HFFc6 (cell line): ENCODE measurements at places on chromosomes 6 and 20.
A peak's percentile ranks its signal among the peaks of the same experiment; 100 is the strongest.

DNA sequence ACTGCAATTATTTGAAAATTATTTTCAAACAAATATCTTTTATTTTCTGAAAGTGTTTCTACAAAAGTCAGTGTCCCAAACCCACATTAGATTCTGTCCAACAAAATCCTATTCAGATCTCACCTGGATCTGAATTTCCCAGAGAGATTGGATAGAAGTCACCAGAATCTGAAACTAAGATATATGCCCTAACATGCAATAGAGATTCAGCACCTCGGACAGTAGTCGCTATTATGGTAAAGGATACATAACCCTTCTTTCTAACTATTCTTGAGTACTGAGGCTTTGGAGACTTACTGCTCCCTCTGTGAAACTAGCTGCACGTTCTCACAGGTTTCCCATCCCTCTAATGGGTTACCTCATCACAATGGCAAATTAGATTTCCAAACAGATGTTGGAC is 151.4 kb downstream of the ID4 start:
- DNase-seq: no peak

DNA sequence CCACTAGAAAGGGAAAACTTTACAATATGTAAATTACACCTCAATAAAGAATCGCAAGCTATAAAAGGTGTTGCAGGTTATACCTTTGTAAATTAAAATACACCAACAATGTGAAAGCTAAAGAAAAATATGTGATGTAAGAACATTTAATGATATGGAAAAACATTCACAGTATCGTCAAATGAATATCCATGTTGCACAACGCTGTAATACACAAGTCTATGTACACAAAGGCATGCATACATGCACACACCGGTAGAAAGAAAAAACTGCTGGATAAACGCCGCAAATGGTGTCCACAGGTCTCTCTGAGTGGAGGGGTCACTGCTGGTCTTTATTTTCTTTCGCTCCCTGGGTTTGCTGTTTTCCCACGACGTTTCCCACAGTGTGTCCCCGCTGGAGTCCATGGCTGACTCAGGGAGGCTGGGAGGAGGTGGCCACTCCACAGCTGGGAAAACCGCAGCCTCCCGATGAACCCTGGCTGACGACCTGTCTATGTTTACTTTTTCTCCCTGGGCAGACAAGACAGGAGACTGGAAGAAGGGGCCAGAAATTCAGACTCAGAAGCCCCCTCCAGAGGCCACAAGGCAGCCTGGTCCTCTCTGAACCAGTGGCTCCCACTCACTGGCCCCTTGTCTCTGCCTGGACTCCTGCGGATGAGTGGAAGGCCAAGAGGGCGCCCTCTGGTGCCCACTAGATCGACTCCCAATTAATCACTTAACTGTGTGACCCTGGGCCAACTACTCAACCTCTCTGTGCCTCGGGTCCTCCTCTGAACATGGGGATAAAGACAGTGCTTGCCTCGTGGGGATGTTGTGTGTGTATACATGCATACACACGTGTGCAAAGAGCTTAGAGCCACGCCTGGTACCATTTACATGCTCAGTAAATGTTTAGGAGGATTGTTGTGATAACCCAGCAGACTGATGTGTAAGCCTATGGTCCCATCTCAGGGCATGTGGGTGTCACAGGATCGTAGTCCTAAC is 12.8 kb upstream of the BPI start:
- DNase-seq: no peak

DNA sequence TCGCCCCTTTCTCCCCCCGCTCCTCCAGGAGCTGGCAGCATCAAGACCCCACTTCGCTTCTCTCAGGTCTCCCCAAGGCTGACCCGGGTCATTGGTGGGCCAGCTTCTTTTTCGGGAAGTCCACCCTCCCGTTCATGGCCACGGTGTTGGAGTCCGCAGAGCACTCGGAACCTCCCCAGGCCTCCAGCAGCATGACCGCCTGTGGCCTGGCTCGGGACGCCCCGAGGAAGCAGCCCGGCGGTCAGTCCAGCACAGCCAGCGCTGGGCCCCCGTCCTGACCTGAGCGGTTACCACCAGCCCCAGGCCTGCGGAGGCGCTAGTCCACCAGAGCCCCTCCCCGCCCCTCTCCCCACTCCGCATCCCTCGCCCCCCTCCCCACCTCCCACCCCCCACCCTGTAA is 1.0 kb downstream of the PPDPF start:
- no peak for DNase-seq

DNA sequence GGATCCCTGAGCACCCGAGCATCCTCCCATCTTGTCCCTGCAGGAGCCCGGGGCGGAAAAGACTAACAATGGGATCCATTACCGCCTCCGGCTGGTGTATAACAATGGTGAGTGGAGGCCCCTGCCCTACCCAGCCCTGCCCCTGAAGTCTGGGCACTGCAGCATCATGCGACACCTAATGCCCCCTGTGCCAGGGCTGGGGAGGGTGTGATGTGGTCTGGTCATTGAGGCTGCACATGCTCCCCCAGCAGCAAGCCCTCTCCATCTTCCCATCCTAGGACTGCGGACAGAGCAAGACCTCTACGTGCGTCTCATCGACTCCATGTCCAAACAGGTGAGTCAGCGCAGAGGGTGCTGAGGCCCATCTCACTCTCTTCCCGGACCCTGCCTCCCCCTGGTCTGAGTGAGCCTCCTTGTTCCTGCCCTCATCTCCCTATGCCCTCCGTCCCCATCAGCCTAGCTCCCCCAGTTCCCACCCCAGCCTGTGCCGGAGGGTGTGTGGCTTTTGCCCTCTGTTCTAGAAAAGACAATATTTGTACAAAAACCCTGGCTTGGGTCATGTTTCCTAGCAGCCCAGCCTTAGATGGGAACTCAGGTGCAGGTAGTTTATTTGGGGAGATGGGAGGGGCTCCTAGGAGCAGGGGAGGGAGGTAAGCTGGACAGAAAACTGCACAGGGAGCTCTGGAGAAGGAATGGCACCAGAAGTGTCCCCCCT is 13.5 kb downstream of the EBF4 start:
- DNase-seq: no peak

DNA sequence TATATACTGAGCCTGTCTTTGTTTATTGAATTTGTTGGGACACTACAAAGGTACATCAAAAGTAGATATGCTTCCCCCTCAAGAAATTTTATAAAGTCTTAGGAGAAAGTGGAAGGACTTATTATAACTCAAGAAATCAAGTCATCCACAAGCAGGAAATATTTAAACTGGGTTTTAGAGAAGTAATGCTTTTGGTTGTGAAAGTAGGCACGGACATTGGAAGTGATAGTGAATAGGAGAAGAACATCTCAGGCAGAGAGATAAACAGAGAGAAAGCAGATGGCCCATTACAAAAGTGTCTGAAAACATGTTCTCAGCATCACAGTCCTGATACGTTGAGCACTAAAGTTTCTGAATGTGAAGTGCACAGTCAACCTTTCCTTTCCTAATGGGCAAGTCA is 415.6 kb upstream of the RNF217 start:
- no peak for DNase-seq

- no peak for DNase-seq
Observed at GRCh38 chr6:96450082-96450769, 71.4 kb upstream of the UFL1 start.

DNA sequence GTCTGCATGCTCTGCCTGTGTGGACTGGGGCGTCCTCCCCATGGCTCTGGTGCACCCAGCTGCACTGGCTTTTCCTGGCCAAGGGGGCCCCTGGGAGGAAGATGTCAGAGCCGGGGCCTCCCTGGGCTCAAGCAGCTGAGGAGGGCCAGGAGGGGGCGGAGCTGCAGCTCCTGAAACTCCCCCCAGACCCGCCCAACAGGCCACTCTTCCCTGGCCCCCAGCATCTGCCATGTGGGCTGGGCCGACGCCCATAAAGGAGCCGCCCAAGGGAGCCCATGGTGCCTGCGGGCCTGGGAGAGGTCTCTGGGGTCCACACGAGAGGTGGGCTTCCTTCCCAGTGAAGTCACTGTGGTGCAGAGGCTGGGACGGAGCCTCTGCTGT is 4.0 kb downstream of the RBBP8NL start:
- DNase-seq: no peak

- no peak for DNase-seq
Observed at GRCh38 chr6:83042467-83043053, 23.1 kb downstream of the UBE3D start.

DNA sequence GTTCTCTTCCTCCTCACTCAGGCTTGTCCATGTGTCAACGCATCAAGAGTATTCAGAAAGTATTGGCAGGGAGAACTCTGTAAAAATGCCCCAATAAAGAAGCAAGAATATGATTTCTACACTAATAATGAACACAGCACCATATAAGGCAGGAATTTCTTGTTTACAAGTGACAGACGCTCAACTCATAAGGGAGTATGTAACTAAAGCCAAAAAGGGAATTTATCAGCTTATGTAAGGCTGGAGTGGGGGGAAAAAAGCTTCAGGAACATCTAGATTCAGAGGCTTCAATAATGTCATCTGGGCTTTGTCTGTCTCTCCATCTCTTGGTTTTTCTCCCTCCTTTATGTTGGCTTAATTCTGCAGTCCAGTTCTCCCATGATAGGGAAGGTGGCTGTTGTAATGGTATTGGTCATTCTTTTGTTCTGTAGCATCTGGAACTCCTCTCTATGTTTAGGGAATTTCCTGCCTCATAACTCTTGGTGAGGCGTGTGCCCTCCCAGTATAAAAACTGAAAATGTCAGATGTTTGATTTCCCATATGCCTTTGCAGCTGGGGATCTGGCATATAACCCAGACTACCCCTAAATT is 125.1 kb upstream of the COL21A1 start:
- DNase-seq: no peak

DNA sequence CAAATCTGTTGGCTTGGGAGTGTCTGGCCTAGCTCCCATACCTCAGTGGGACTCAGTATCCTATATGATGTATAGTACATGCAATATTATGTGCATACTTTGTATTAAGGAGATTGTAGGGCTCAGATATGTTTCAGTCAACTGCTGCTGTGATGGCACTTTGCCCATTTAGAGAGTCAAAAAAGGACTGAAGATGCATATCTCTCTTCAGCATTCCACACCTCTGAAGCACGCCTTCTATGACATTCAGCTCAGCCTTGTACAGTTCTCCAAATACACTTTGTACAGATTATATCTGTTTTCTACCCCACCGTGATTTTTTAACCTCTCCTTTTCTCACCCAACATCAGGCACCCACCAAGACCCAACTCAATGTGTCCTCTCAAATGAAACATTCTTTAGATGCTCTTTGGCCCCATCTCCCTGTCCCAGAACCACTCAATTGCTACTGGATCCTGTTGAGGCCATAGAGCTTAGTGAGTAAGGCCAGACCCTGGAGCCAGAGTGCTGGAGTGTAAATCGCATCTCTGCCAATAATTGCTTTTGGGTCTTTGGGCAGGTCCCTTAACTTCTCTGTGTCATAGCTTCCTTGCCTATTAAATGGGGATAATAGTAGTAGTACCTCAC is 15.6 kb downstream of the ENPP1 start:
- DNase-seq: peak; percentile 80

GRCh38 chr6:66558189-66558588 is 851.2 kb upstream of the EYS start:
- no peak for DNase-seq

DNA sequence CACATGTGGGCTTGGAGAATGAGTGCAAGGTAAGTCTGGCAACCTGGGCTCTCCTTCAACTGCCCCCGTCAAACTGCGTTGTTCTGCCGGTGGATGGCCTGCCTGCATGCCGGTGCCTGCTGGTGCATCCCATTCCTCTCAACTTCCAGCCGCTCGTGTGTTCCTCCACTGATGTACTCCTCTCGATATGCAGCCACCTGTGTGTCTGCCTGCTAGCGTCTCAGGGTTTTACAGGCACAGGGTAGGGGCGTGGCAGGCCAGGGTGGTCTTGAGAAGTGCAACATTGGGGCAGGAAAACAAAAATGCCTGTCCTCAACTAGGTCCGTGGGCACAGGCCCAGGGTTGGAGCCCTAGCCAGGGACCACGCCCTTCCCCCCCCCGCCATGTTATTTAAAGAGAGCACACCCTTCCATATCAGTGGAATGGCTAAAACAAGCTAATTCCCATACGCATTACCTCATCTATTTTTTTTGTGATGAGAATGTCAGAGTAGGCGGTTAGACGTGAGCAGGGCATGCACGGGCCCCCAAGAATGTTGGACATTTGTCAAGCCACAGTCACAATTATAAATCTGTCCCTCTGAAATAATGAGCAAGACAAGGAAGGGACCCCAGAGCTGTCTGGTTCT is 33.2 kb downstream of the SERPINB6 start:
- DNase-seq: no peak

DNA sequence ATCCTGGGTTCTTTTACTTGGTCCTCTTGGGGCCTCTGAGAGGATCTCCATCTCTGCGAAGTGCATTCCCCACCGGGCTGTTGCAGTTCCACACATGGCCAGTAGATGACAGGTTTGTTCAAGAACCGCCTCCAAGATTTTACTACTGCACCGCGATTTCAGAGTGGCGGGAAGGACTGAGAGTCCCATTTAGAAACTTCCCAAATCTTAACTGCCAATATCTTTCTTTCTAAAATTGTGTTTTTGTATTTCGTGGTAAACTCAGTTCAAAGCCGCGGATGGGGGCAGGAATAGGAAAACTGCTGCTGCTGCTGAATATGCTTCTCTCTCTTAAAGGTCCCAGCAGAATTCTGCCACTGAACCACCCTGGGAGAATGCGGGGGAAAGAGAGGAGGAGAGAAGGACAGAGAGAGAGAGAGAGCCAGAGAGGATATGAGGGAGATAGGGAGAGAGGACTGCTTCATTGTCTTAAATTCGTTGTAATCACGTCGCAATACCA is 8.6 kb upstream of the BTNL2 start:
- DNase-seq: peak; percentile 52

- no peak for DNase-seq
Observed at GRCh38 chr6:7993952-7994351, 70.2 kb downstream of the BLOC1S5 start.

DNA sequence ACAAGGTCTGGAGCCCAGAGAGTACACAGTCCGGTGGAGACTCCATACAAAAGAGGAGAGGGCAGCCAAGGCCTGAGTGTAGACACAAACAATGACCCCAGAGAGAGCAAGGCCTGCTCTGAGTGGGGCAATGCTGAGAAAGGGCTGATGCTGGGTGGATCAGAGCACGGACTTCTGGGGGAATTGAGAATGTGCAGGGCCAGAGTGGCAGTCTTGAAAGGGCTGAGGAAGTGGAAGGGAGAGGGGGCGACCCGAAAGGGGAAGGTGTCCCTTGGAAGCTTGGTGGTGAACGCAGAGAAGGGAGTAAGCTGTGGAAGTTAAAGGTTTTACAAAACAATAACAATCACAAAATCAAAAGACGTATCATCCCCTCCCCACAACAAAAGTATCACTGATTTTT is 12.0 kb upstream of the GRM4 start:
- DNase-seq: no peak

GRCh38 chr20:32975698-32976674 is 28.2 kb downstream of the SUN5 start:
- DNase-seq: no peak
